SK-MEL-5 (cell line): ENCODE measurements at places on chromosomes 16 and 17. TPM values are rescaled to one million over a fixed set of nuclear protein-coding genes. Genes with fewer than 3 reads are reported as not detected.

LHX1 gene
- 0.80 and 1.2 TPM in 2 replicates for total RNA-seq

- DNase-seq = no peak
Observed at GRCh38 chr16:1288813-1289476, 20.5 kb upstream of the UBE2I start.

LRRC46 gene
- total RNA-seq = not detected in 2 replicates

ACE gene
- 0.08 TPM in 1 of 2 replicates, not detected in the other for total RNA-seq

GRCh38 chr17:41648411-41649195, 24.2 kb upstream of the KRT17 start:
- peak; percentile 86 for DNase-seq

GRCh38 chr17:44840936-44841335, 6.7 kb upstream of the HIGD1B start:
- DNase-seq = no peak

GRCh38 chr16:10156099-10156498, 26.1 kb downstream of the GRIN2A start:
- no peak for DNase-seq

- DNase-seq = peak; percentile 82
Observed at GRCh38 chr17:8151120-8151640, 1.0 kb downstream of the PER1 start.

GRCh38 chr16:76059186-76059585, 218.0 kb upstream of the CNTNAP4 start:
- DNase-seq = peak; percentile 83

DNA sequence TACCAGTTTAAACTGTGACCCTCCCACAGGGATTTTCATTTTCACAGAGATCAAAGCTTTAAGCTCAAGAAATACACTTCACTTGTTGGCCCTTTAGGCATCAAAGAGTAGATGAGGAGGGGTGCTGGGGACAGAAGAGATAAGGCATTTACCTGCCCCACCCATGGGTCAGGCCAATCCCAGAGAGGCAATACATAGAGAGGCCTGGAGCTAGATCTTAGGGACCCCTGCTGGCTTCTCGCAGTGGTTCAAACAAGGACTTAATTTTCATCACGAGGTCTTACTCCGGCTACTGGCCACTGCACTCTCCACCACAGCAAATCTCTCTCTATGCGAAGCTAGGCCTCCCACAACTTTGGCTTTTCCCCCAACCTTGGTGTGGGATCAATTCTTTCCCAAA, 46.6 kb downstream of the NOG start:
- no peak for DNase-seq

DBNDD1 gene
- 22.9 and 23.1 TPM in 2 replicates for total RNA-seq

DNA sequence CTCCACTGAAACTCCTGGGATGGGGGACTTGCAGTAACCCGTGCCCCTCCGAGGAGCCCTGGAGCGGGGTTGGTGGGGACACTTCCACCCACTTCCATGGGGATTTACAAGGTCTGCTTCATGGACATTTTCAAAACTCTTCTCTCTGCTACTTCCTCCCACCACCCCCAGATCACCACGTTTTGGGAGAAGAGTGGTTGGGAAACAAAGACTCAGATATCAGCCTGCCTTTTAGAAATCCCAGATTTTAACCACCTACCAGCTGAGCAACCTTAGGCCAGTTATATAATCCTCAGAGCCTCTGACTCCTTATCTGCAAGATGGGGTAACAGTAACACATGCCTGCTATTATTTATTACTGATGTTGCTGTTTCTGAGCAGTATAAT, 184.8 kb downstream of the CCDC182 start:
- DNase-seq = no peak

DNA sequence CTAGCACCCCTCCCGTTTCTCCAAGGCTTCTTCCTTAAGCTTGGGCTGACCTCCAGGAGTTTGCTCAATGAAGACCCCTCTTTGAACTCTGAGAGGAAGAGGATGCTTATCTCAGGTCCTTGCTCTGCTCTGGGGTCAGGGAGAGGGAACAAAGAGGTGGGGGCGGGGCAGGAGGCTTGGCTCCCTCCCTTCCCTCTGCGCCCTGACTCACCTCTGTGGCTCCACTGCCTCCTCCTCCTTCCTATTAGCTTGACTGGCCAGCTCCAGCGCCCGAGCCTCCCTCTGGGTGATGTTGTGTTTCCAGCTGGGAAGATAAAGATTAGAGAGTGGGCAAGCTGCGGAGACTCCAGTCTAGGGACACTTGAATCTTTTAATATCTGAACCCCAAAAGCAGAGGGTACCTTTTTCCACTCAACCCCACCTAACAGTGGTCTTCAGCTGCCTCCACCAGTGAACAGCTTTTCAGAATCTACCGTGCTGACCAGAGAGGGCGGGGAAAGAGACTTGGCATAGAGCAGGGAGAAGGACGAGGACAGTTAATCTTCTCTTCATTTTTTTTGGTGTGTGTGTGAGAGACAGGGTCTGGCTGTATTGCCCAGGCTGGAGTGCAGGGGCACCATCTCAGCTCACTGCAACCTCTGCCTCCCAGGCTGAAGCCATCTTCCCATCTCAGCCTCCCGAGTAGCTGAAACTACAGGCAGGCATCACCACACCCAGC, 6.7 kb downstream of the GIP start:
- no peak for DNase-seq

DNA sequence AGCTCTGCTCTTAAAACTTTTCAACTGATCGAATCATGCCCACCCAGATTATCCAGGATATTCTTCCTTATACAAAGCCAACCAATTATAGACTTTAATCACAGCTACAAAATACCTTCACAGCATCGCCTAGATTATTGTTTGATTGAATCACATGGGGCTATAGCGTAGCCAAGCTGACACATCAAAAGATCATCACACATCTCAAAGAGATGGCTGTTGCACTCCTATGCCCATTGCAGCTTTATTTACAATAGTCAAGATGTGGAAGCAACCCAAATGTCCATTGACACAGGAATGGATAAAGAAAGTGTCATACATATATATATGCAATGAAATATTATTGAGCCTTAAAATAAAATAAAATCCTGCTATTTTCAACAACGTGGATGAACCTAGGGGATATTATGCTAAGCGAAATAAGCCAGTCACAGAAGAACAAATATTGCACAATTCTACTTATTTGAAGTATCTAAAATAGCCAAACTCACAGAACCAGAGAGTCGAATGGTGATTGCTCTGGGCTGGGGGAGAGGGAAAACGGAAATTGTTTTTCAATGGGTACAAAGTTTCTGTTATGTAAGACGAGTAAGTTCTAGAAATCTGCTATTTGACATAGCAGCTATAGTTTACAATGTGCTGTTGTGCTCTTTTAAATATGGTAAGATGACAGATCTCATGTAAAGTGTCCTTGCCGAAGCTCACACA, 60.9 kb upstream of the ERCC4 start:
- DNase-seq = no peak

DNA sequence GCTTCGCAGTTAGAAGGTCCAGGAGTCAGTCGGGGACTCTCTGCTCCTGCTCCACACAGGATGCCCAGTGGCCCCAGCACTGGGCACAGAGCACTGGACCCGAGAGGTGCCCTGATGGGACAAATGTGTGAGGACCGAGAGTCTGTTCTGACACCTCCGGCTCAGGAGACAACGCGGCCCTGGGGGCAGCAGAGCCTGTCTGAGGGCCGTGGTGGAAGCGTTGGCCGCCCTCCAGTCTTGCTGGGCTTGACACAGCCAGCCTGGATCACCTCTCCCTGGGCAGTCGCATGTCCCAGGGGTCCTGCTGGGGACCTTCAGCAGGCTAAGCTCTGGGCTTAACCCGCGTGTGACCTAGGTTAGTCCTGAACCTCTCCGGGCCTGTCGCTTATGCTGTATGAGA, 23.1 kb downstream of the LGALS9 start:
- no peak for DNase-seq

DNA sequence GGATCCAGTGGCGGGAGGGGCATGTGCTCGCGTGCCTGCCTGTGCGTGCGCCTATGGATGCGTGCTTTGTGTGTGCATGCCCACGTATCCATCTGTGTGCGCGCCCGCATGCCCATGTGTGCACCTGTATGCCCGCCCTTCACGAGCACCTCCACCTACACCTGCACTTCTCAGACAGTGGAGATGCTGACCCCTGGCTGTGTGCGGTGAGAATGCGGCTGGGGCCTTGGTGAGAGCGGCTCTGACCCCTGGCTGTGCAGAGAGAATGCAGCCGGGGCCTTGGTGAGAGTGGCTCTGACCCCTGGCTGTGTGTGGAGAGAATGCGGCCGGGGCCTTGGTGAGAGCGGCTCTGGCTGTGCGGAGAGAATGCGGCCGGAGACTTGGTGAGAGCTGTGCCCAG, 33.9 kb downstream of the AXIN1 start:
- no peak for DNase-seq

DNA sequence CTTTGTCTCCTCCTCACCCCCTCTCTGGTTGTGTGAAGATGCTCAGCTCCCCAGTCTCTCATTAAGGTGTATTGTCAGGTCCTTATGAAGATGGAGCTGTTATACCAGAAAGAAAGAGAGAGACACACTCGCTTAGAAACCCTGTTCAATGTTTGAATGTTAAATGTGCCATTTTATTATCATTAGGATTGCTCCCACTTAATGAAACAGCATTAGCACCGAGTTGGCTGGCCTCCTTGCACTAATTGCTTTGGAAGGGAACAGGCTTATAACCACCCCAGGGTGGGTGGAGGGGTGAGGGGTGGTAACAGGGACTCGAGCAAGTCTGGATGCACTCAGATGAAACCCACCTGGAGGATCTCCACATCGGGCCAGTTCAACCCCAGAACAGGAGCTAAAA, 14.4 kb downstream of the PIPOX start:
- DNase-seq = no peak

- DNase-seq = peak; percentile 17
Observed at GRCh38 chr17:41710472-41711090, 1.6 kb upstream of the GAST start.

DNA sequence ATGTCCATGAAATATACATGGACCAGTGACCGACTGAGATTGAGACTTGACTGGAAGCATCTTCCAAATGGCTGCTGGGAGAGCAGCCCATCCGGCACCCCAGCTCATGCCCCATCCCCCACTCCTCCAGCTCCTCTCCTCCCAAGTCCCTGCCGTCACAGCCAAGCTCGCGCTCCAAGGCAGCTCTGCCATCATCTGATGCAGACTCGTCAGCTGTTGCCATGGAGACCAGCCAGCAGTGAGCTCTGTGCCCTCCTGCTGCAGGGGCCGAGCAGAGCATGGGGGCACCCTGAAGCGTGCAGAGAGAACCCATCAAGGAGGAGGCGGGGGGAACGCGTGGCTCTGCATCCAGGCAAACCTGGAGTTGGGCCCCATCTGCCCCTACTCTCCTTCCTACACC, 74.5 kb upstream of the TNRC6C start:
- peak; percentile 79 for DNase-seq

GRCh38 chr17:15999974-16000827, 577 bp downstream of the TTC19 start:
- DNase-seq = peak; percentile 13

DNA sequence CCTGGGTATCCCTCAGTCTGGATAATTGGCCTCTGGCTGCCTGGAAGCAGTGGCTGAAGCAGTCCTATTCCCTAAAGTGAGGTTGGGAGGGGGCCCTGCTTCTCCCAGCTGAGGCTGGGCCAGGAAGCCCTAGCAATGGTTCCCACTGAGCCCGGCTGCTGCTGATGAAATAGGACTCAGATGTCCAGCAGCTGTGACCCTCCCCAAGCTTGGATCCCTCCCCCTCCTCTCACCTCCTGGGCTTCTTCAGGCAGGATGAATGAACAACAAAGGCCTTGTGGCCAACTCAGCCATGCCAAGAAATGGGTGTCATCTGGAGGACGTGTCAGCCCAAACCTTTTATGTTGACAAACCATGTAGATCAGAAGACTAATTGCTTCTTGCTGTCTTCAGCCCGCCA, 42.0 kb downstream of the AXIN2 start:
- no peak for DNase-seq

CXCL16 gene
- 10.0 and 10.7 TPM in 2 replicates for total RNA-seq

GRCh38 chr17:68344701-68345136, 53.4 kb downstream of the ARSG start:
- DNase-seq = peak; percentile 44

DNA sequence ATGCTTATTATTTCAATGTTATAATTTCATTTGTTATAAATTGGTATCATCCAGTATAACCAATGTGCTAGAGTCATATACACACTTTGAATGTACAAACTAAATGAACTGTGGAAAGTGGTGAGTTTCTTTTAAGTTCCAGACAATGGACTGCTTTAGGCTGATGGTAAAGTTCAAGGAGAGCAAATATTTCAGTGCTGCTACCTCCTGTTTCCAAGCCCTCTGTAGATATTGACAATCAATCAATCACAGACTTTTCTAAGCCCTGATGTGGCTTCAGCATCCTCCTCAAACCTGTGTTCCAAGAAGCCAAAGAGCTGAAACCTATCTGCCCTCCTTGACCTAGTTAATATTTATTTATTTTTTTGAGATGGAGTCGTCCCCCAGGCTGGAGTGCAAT, 28.2 kb upstream of the SREBF1 start:
- DNase-seq = no peak

DNA sequence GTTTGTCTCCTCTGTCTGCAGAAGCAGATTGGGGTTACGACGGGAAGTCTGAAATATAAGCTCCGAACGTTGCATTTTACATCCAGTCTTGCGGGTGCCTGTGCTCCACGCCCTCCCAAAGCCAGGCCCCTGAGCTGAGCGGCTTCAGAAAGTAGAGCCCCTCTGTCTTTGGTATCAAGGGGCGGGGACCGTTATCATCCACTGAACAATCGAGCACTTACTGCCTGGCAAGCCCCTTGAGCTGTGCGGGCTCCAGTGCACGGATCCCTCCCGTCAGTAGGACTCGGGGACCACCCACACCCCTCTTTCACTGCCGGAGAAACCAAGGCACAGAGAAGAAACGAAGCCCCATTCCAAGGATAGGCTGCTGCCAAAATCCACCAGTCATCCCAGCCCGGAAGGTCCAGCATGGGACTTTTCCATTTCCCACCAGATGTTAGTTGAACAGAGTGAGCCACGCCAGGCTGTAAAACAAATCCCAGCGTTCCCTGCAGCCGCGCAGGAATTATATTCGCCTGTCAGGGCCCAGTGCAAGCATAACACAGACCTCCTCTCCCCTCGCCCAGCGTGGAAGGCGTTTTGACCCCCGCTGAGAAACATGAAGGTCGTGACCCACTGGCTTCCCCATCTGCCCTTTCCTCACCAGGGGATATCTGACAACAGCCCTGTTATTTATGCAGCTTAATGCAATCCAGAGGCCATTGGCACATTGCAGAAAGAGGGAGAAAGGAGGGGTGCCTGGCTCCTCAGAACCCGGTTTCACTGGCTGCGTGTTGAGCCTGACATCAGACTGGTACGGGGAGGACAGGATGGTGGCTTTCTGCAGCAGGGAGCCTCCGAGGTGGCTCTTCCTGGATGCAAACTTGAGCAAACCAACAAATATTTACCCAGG, 212.2 kb upstream of the FOXF1 start:
- no peak for DNase-seq

DNA sequence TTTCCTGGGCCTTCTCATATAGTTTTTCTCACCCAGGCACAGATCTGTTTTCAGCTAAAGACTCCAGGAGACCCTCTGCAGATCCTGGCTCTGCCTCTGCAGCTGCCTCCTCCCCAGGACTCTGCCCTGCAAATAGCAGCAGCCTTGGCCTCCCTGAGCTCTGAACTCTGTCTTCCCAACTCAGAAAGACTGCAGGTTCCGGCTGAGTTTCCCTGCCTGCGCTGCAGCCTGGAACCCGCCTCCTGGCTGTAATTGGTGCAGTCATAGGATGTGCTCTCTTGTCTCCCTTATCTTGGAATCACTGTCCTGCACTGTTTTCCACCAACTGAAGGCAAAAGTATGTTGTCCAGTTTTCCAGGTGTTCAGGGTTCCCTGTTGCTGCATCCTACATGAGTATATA, 14.3 kb upstream of the DNASE1 start:
- DNase-seq = no peak

PRDM7 gene
- 4.1 and 6.2 TPM in 2 replicates for total RNA-seq

TBC1D3 gene
- not detected in 2 replicates for total RNA-seq

- no peak for DNase-seq
Observed at GRCh38 chr17:33463887-33464286, 170.8 kb upstream of the ASIC2 start.
